Cortex of kidney (tissue), 1 donor: ENCODE measurements at places on chromosomes 5 and 9.

DNA sequence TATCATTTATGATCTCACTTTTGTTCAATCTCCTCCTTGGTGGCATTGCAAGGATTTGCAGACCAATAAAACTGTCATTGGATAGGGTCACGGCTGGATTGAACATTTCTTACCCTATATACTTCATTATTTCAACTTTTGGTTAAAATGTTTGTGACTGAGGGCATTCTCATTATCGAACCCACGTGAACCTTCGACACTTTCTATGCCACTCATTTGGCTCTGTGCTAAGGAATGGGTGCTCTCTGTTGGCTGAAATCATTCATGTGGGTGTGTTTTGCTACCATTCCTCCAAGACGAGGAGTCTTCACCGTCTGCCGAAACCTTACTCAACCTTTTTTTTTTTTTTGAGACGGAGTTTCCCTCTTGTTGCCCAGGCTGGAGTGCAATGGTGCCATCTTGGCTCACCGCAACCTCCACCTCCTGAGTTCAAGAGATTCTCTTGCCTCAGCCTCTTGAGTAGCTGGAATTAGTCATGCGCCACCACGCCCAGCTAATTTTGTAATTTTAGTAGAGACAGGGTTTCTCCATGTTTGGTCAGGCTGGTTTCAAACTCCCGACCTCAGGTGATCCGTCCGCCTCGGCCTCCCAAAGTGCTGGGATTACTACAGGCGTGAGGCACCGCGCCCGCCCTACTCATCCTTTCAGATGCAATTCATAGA lies 62.5 kb downstream of the CSNK1A1 start:
- DNase-seq, result no peak

GRCh38 chr9:135950135-135950682 lies 11.0 kb downstream of the UBAC1 start:
- no peak for DNase-seq

GRCh38 chr9:4499917-4500316 lies 9.6 kb downstream of the SLC1A1 start:
- DNase-seq, result no peak

DNA sequence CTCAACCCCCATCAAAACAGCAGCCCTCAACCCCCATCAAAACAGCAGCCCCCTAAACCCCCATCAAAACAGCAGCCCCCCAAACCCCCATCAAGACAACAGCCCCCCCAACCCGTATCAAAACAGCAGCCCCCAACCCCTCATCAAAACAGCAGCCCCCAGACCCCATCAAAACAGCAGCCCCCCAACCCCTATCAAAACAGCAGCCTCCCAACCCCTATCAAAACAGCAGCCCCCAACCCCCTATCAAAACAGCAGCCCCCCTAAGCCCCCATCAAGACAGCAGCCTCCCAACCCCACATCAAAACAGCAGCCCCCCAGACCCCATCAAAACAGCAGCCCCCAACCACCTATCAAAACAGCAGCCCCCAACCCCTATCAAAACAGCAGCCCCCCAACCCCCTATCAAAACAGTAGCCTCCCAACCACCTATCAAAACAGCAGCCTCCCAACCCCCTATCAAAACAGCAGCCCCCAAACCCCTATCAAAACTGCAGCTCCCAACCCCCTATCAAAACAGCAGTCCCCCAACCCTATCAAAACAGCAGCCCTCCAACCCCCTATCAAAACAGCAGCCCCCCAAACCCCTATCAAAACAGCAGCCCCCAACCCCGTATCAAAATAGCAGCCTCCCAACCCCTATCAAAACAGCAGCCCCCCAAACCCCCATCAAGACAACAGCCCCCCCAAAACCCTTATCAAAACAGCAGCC lies 1.2 kb downstream of the TPPP start:
- no peak for DNase-seq

DNA sequence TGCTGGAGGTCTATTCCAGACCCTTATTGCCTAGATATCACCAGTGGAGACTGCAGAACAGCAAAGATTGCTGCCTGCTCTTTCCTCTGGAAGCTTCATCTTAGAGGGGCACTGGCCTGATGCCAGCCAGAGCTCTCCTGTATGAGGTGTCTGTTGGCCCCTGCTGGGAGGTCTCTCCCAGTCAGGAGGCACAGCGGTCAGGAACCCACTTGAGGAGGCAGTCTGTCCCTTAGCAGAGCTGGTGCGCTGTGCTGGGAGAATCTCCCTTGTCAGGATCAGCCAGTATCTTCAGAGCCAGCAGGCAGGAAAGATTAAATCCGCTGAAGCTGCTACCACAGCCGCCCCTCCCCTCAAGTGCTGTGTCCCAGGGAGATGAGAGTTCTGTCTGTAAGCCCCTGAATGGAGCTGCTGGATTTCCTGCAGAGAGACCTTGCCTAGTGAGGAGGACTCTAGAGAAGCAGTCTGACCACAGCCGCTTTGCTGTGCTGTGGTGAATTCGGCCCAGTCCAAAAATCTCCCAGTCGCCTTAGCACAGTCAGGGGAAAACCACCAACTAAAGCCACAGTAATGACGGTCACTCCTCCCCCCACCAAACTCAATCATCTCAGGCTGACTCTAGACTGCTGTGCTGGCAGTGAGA lies 124.1 kb downstream of the JAKMIP2 start:
- DNase-seq, result no peak

GRCh38 chr5:168833383-168833782 lies 254.2 kb upstream of the PANK3 start:
- DNase-seq, result no peak

DNA sequence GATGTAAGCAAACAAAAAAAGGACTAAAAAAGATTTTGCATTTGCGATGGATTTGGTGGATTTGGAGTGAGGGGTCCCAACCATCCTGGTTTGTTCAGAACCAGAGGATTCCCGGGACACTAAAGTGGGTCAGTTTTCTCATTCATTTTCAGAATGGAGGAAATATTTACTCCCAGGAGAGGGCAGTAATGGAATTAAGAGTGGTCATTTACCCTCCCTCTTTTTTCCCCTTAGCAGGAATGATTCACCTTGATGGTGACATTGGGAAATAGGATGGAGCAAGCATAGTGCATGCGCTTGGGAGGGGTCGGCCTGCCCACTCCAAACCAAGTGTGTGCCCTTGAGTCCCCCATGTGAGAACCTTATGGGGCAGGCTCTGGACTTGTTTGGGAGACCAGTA lies 164.2 kb upstream of the PUM3 start:
- no peak for DNase-seq

GRCh38 chr9:17315341-17315740 lies 180.5 kb downstream of the CNTLN start:
- no peak for DNase-seq

- no peak for DNase-seq
Measured at GRCh38 chr9:126939821-126940221, 25.2 kb downstream of the RALGPS1 start.

DNA sequence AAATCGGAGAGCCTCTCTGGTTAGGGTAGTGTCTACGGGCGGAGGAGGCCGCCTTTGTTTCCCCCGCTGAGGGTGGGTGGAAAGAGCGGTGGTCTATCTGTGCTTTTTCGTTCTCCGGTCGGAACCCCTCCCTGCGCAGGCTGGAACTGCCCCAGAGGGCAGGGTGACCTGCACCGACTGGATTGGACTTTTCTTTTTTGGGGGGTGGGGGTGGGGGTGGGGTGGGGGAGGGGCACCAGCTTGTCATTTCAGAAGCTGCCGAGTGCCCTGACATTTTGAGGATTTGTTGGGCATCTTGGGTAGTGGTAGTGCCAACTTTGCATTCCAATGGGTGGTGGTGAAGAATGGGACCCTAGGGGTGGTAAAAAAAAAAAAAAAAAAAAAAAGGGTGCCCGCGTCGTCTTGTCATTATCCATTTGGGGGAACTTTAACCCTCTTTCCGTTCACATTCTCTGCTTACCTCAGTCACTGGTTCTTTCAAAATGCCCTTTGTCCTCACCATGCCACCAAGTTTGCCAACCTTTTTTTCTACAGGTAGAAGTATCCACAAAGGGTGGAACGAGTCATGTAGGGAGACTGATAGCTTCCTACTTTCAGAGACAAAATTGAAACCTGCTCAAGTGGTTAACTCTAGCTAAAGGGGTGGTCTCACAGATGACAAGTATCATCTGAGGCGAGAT lies 1.3 kb downstream of the UBE2R2 start:
- DNase-seq, result no peak

DNA sequence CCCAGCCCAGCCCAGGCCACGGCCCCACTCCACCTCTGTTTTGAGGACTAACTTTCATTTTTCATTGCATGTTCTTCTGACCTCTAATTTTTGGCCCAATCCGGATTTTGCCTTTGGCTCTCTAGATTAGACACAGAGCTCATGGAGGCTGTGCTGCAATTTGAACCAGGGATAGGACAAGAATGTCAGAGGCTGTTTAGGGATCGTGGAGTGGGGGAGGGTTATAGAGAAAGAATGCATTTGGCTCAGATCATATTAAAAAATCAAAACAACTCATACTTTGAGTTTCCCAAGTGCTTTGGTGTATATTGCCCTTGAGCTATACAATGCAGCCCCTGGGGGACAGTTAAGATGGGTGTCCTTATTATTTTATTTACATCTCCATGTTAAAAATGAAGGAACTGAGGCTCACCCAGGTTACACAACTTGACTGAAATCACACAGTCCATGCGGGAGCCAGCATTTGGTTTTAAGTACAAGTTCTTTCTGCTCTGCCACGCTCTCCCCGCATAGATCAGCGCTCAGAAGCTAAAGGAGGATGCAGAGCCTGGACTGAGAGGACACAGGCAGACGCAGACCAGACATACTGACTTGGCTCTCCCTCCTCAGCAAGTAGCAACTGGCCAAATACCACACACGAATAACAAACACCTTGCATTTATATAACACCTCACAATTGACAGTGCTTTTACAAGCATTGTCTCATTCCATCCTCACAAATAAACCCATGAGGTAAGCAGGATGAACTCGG lies 126.4 kb upstream of the RAI14 start:
- no peak for DNase-seq

DNA sequence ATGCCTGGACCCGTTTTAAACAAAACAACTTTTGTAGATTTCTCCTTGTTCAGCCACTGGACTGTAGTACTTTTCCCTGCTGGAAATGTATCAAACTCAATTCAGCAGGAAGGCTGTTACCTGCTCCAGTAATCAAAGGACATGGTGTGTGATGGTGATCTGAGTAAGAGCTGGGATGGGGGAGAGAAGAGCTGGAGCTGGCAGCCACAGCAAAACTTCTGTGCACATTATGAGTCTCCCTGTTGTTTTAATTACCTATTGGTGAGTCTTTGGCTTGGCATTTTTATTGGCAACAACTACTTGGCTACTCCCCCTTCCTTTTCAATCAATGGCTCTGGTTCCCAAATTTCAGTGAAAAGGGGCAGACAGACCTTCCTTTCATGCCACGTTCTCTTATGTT lies 9.7 kb downstream of the NREP start:
- no peak for DNase-seq

DNA sequence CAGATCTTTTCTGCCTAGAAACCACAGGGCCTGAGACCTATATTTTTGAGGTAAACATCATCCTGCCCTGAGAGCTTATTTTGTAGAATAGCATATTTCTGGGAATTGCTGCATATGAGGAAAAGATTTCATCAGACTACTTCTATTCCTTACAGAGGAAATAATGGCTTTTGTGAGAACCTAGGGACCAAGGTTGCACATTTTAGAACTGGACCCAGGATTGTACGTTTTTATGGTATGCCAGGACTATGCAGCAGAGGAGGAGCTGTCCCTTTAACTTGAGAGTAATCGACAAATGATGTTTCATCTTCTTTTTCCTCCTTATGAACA lies 2.2 kb upstream of the ALDH1A1 start:
- DNase-seq, result no peak

GRCh38 chr9:32360983-32361673 lies 23.3 kb upstream of the ACO1 start:
- no peak for DNase-seq

DNA sequence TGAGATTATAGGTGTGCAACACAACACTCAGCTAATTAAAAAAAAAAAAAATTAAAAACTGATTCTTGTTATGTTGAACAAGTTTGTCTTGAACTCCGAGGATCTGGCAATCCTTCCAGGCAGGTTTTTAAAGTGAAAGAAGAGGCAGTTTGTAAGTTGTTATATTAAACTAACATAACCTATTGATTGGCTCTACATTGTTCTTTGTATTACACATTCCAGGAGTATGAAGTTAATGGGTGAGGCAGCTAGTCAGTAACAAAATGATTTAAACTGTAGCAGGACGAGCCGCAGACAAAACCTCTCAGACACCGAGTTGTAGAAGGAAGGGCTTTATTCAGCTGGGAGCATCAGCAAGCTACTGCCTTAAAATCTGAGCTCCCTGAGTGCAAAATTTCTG lies 1953.9 kb upstream of the CDH6 start:
- DNase-seq, result no peak

- no peak for DNase-seq
Measured at GRCh38 chr5:122741681-122742080, 33.2 kb upstream of the SNX2 start.
